SW 1271 (cell line): ENCODE measurements at places on chromosomes 6 and 20.

DNA sequence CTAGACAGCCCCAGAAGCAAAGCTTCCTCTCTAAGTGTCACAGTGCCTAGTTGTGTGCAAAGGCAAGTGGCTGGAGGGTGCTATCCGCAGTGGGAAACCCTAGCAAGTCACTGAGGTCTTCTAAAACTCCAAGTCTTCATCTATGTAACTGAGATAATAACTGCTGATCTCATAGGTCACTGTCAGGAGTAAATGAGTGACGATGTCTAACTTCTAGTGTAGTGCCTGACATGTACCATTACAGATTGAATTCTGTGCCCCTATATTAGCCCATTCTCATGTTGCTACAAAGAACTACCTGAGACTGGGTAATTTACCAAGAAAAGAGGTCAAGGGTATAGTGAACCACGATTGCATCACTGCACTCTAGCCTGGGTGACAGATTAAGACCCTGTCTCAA is 253.5 kb upstream of the JARID2 start:
- DNase-seq: no peak

GRCh38 chr6:159152041-159152440 is 17.2 kb upstream of the FNDC1 start:
- no peak for DNase-seq

GRCh38 chr6:20479060-20479459 is 55.2 kb upstream of the CDKAL1 start:
- no peak for DNase-seq

GRCh38 chr6:46288835-46289234 is 118.1 kb upstream of the ENPP5 start:
- DNase-seq: no peak

DNA sequence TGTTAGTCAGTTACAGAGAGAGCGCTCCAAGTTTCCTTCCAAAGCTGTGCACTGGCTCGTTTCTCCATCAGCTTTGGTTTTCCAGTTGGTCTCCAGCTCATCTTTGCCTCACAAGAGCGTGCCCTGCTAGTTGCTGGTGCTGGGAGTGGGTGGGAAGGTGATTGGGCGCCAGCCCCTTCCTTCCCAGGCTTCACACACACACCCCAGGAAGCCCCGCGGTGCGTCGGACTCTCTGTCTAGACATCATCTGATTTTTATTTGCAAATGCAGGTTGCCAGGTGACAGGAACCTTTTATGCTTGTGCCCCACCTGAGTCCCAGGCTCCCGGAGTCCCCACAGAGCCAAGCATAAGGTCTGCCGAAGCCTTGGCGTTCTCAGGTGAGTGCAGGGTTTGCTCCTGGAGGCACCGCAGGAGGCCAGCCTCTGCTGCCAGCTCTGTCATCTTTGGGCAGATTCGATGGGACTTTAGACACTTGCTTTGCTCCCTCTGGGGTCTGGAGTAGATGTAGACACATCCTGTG is 7.1 kb downstream of the IRF4 start:
- DNase-seq: no peak
